ENCODE measurements at places on chromosomes 6 and 20.

DNA sequence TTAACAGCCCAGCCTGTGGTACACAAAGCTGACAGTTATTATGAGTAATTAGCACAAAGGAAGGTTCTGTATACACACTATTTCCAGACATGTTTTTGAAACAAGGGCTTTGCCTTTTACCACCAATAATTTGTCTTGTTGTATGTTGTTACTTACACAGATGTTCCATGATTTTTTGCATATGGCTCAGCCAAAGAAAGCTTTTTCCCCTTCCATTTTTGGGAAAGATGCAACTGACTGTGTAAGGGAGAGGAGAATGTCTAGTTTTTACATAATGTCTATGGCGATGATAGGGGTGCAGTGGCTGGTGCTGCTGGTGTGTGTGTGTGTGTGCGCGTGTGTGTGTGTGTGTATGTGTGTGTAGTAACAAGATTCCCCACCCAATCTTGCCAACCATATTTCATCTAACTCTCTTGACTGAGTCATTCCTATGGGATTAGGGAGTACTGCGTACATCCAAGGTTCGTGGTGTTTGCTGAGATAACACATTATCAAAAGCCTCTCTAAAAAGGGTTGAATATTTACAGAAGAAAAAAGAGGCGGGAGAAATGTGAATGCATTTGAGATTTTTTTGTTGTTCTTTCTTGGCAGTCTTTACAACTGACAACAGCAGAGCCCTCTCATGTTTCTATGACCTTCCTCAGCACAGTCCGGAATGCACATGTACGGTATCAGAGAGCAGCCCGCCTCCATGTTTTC lies 192.2 kb downstream of the GMPR start:
- no peak for DNase-seq

DNA sequence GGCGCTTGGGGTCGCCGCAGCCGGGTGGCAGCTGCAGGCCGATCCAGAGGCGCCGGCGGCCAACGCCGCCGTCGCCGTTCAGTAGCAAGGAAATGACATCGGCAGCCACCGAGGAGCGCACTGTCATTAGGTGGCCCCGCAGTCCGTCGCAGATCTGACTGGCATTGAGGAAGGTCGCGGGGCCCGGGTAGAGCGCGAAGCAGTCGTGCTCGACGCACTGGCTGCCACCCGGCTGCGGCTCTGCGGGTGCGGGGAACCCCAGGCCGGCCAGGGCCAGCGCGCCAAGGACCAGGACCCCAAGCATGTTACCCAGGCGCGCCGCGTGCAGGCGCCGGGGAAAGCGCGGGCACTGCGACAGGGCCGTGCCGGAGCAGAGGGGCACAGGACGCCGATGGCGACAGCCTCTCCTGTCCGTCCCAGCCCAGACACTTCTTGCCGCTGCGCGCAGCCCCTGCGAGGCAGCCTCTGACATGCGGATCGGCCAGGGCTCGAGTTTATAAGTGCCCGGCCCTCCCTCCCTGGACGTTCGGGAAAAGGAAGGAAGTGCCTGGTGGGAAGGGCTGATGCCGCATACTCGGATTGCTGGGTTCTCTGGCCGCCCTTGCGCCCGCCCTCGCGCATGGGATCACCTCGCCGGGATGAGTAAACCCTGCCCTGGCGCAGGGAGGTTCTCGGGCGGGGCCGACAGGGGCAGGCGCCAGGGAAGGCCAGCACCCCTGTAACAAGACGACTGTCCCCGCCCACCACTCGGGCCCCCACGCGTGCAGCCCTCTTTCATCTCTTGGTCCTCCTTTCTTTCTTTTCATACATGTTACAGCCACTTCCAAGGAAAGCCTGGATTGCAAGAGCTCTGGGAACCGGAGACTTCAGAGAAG lies at the start of gene THBD:
THBD (minus strand) TSS at position 472 of the 875 bp plus-strand sequence; CDS start at position 304, 168 bp downstream.
- DNase-seq = no peak

DNA sequence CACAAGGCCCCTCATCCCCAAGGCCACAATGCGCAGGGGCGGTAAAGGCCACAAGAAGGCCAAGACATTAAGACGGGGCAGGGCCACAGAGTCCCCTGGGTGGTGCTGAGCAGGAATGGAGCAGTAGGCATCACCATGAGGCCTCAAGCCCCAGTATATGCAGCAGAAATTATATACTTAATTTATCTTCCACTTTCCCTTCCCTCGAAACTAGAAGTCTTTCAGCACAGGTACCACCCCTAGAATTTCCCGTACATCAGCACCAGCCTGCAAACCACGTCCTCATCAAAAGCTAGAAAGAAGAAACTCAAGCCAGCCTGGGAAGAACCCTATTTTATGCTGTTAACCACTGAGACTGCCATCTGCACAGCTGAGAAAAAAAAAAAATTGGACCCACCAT lies 89.4 kb downstream of the PLG start:
- DNase-seq = no peak

DNA sequence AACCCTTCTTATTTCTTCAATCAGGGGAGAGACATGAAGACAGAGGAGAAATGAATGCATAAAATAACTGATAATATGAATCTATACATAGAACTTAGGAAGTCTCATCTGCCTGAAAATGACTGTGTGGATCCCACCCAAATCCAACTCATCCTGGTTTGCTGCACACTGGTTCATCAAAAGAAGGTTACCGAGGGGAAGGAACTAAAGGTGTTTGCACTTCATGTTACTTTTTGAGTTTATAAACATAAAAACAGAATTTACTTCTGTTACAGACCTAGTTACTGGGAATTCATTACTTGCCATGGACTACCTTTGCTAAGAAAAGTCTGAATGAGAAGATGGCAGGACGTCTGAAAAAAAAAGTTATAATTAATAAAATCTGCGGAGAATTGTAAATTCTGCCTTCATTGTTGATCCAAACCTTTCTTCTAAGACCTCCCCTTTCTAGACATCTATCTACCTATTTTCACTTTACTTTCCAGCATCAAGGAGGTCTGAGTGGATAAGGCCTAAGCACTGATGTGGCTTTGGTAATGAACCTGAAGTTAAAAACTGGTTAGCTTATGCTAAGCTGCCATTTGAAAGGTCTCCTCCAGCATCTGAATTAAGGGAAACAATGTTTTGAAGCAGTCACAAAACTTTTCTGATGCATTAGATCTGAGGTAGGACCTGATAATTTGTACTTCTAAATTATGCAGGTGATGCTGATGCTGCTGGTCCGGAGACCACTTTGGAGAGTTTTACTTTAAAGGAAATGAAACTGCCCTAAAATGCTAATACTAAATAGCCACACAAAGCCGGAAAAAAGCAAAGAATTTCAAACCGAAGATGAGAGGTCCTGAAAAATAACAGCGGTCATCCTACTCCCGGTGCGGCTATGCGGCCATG lies 84.0 kb downstream of the HFE start:
- DNase-seq = no peak

DNA sequence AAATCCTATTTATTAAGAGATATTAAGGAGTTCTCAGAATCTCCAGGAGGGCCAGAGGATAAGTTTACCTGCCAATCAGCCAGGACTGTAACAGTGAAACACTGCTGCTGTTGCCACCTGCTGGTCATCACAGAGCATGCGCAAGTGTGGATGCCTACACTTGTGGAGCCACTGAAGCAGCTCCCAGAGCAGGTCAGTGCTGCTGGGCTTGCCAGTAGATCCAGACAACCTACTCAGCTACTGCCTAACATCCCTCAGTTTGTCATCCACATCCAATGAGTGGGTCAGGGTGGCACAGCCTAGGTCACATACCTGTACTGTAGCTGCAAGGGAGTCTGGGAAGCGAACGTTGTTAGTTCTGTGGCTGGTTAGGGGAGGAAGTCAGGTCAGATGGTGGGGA lies 18.3 kb upstream of the NHSL1 start:
- DNase-seq = peak; percentile 24

DNA sequence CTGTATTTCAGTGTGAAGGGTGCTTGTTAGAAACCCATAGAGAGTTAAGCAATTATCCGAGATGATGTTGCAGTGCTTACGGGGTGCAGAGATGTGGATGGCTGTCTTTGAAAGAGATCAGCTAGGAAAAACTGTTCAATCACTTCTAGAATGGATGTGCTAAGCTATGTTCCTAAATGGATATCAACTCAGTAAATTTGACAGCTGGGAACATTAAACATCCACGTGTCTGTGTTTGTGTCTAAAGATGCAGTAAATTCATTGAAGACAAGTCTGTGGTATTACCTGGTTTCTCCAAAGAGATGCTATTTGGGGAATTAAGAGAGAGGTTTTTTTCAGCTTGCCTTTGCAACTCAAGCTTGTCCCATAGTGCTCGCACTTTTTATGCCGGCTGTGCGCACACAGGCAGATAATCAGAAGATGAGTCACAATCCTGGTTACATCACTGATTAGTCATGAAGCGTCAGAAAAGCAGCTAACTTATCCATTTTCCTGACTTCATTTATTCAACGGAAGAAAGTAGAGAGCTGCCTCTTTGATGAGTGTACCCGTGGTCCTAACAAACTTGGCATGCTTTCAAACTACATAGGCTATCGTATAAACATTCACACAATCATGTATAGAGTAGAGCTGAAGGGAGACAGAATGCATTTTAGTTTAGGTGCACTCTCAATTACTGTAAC lies 691.7 kb upstream of the SLC35B3 start:
- no peak for DNase-seq

GRCh38 chr20:21302664-21303060 lies 469 bp upstream of the XRN2 start:
- no peak for DNase-seq

DNA sequence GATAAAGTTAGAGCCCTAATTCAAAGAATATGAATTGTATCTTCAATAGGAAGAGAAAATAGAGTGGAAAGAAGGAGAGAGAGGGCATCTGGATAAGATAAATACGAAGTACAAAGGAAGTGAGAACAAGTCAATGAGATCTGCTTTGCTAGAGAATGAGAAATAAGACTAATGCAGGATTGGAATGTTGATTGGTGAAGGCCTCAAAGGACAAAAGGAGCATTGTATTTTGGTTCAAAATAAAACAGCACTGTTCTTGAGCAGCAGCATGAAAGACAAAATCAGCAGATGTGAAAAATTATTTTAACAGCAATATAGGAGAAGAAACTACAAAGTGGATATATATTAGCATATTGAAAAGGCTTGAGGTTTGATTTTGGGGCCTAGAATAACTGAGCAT lies 5.1 kb upstream of the TMEM244 start:
- DNase-seq = no peak

DNA sequence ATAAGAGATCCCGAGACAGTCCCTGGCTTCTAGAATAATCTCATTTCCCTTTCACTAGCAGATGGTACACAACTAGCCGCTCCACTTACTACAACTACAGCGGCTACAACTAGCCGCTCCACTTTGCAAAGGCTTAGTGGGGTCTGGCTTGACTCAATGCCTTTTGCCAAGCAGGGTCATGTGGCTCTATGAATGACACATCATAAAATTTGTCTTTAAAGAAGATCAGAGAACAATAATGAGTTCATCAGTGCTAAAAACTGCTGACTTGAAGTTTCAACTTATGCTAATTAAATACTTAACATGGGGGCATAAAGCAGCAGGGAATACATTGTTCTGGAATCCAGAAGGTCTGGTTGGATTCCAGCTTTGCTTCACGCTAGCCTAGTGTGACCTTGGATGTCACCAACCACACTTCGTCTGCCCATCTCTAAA lies 2.0 kb upstream of the MICAL1 start:
- DNase-seq = no peak

GRCh38 chr20:32796981-32797451 lies 22.7 kb upstream of the MAPRE1 start:
- no peak for DNase-seq

DNA sequence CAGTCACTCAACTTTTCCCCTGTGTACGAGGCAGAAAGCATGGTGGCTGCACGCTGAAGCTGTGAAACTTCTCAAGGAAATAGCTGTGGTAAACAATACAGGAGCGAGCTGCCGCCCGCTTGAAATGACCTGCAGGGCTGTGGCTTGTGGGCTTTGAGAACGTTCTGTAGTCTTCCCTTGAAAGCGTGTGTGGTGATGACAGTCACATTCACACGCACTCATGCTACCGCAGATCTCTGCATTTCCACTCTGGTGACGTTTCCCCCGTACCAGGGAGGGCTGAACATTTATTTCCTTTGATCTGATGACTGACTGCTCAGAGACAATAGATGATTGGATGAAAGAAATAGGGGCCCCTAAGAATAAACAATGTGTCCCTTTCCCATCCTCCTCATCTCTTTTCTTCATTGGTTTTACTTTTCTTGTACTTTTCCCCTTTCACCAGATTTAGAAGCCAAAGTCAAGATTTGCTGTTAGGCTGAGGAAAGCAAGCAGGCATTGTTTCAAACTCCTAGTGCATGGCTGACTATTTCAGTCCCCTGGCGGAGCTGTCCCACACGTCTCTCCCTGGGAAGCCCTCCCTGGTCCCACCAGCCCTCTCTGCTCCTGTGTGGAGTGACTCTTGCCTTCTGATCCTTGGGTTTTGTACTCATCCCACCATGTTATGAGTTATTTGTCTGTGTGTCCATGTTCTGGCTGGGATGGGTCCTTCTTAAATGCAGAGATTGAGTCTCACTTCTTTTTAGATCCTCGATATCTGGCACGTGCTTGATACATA lies 3.9 kb downstream of the SYTL3 start:
- DNase-seq = peak; percentile 67

DNA sequence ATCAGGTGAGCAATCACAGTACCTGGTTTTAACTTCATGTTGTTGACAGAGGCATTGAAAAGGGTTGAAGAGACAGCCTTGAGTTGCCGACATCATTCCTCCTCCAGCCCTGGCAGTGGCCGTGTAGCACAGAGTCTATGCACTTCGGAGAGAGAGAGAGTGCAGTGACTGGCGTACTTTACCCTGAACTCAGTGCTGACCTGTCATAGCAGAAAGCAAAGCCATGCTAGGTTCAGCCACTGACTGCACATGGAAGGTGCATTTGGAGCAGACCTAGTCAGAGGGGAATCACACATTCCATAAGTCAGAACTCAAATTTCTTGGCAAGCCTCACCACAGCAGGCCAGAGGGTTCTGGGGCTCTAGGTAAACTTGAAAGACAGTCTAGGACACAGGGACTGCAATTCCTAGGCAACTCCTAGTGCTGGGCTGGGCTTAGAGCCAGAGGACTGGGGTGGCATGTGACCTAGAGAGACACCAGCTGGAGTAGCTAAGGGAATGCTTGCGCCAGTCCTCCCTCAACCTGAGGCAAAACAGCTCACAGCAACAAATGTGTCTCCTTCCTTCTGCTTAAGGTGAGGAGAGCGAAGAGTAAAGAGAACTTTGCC lies 69.1 kb downstream of the ELOVL4 start:
- DNase-seq = no peak

GRCh38 chr6:43725643-43726580 lies 38.3 kb upstream of the MRPS18A start:
- DNase-seq = no peak

GRCh38 chr6:132067286-132067685 lies 116.1 kb upstream of the CCN2 start:
- no peak for DNase-seq

DNA sequence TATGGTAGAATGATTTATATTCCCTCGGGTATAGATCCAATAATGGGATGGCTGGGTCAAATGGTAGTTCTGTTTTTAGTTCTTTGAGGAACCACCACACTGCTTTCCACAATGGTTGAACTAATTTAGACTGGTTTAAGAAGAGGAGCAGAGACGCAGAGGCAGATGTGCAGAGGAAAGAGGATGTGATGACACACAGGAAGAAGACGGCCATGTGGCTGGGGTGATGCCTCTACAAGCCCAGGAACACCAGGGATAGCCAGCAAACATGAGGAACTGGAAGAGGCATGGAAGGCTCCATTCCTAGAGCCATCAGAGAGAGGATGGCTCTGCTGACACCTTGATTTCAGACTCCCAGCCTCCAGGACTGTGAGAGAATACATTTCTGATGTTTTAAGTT lies 218.3 kb upstream of the DTNBP1 start:
- no peak for DNase-seq

- DNase-seq = no peak
Measured at GRCh38 chr6:72553531-72554511, 68.0 kb upstream of the KCNQ5 start.

Data from stimulated activated CD4-positive, alpha-beta T cell treated with anti-CD3 and anti-CD28 coated beads, Interleukin-1b, Interleukin-23, amount 100 ng/mL, for 1 hour (primary cell).